ENCODE measurements at places on chromosomes 4 and X.

DNA sequence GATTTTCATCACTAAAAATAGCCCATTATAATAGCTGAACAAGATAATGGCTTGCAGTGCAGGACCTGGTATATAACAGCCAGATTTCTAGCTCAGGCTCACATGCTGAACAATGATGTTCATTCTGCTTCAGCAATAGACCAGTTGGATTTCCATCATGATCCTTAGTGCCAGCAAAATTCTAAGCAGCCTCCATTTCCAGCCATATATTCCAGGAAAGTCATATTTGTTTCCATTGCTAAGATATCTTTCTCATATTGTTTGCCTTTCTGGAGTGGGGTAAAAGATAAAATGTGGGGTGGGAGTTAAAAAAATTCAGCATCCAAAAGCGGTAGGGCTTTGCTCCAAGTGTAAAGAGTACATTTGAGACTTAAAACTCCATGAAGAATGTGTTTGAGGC lies 2344.1 kb downstream of the PCDH7 start:
- no peak for DNase-seq

- no peak for DNase-seq
Measured at GRCh38 chr4:99658666-99659065, 1.0 kb upstream of the C4orf54 start.

GRCh38 chrX:56791456-56791855 lies 62.4 kb downstream of the NBDY start:
- DNase-seq, result no peak

DNA sequence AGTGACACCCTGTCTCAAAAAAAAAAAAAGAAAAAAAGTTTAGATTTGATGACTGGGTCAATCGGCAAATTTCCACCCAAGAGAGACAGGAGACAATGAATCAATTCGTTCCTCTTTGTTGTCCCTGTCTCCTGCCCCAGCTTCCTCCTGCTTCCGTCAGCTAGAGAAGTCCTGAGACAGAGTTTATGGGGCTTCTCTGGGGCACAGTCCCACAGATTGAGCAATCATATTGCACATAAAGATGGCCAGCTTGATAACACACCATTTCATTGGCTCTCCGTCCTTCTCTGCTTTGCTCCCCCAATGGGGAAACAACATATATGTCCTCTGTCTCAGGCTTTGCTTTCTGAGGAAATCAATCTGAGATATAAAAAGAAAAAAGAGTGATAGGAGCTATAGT lies 78.4 kb upstream of the FUNDC1 start:
- no peak for DNase-seq

DNA sequence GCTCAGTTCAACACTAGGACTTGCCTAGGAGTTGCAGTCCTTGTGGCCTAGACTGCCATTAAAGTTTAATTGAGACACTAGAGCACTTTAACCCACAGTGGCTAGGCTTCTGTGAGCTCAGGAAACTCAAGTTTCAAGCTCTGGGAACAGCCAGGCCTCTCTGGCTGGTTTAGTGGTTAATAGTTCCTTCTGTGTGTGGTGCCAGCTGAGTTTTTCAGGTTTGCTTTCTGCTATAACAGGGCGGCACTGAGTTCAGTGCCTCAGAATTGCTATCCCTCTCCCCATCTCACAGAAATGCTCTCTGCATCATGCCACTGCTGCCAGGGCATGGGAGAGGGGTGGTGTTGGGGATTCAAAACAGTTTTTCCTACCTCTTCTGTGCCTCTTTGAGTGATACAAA lies 15.9 kb downstream of the MMAA start:
- DNase-seq, result no peak

GRCh38 chr4:53424280-53424679 lies 46.8 kb downstream of the FIP1L1 start:
- no peak for DNase-seq
